ENCODE measurements at places on chromosomes 7 and 10. TPM values are rescaled to one million over a fixed set of nuclear protein-coding genes. Genes with fewer than 3 reads are reported as not detected.

The AGAP6 gene
- 6.7 TPM for total RNA-seq

The SRRM3 gene
- 0.99 TPM for total RNA-seq

The SPDYE2 gene
- total RNA-seq, result not detected

The ELN gene
- total RNA-seq, result 321 TPM

The COL13A1 gene
- total RNA-seq, result 10.1 TPM

DNA sequence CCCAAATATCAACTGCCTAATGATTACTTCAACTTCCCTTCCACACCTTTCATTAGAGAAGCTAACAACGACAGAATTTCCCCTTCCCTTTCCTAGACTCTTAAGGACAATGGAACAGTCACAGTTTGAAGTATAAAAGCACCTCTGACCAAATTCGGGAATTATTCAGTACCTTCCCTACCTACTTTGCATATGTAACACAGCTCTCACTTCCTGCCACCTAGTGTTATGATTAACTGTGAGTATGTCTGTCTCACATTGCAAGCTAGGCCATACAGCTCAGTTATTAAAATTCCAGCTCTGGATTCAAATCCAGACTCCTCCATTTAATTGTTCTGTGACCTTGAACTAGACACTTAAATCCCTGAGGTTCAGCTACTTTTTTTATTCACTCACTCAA lies 44.8 kb upstream of the HPSE2 start:
- DNase-seq, result no peak

The GSTK1 gene
- 64.1 TPM for total RNA-seq

The ANKRD30A gene
- 0.30 TPM for total RNA-seq

GRCh38 chr7:45596665-45597095 lies 22.5 kb downstream of the ADCY1 start:
- no peak for DNase-seq

GRCh38 chr7:152987656-152988055 lies 228.1 kb downstream of the ACTR3B start:
- DNase-seq, result no peak

DNA sequence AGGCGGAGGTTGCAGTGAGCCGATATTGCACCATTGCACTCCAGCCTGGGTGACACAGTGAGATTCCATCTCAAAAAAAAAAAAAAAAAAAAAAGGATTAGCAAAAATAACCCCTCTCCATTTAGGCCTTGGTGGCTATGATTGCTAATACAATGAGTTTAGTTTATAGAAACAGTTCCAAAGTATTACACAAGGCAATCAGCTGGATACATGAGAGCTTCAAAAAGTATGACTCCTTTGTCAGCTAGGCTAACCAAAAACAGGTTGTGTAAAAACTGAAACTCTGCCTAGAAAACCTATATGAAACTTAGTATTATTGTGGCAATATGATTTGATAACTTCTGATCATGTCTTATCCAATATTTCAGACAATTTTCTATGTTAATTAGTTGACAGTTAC lies 57.2 kb downstream of the SUGCT start:
- no peak for DNase-seq

- peak; percentile 71 for DNase-seq
Measured at GRCh38 chr7:121547544-121548092, 151.5 kb upstream of the FAM3C start.

DNA sequence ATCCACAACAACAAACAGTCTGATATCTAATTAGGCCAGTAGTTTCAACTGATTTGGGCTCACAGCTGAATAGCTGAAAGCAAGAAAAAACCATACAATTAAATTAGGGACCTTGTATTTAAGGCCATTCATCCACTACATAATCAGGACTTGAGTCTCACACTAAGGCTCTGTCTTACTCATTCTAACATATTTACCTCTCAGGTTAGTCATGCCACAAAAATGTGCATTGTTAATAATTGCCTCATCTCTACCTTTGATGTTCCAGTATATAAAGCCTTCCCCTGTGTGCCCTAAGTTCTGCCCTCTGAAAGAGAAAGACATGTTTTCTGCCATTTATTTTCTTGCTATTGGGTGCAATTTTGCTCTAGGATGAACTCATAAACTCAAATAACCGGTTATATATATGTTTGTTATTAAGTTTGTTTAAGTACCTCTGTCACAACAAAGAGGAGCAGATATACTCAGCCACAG lies 5.3 kb upstream of the C1GALT1 start:
- no peak for DNase-seq

- DNase-seq, result no peak
Measured at GRCh38 chr10:59991117-59991516, 84.8 kb upstream of the CCDC6 start.

The CYP51A1 gene
- total RNA-seq, result 87.1 TPM

DNA sequence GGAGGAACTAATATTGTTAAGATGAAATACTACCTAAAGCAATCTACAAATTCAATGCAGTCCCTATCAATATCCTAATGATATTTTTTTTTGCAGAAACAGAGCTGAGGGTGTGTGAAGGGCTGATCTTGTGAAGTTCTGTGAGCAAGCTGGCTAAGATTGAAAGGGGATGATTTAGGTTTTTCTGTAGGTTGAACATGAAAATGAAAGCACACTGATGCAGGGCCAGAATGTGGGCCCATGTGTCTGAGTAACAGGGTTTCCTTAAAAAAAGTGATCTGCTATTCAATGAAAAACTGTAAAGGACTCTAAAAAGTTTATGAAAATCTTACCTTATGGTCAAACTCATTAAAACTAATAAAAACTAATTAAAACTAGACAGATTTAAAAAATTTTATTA lies 47.4 kb downstream of the GRB10 start:
- no peak for DNase-seq

Measured in skin of body (tissue), 3 donors.